ENCODE measurements at places on chromosomes 4 and X.

DNA sequence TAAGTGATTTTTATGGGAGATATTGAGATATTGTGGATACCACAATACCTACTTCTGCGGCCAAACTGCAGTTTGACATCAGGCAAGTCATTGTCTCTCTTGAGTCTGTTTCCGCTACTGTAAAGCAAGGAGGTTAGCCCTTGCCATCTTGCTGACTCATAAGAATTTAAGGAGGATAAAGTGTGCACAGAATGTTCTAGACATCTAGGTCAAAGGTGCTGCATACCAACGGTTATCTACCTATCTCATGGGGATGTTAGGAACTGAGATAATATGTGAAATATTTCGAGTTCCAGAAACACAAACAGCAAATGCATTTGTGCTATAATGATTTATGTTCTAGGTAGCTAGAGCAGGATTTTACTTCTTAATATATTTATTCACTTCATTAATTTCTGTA lies 211.5 kb upstream of the NR3C2 start:
- no peak for DNase-seq

DNA sequence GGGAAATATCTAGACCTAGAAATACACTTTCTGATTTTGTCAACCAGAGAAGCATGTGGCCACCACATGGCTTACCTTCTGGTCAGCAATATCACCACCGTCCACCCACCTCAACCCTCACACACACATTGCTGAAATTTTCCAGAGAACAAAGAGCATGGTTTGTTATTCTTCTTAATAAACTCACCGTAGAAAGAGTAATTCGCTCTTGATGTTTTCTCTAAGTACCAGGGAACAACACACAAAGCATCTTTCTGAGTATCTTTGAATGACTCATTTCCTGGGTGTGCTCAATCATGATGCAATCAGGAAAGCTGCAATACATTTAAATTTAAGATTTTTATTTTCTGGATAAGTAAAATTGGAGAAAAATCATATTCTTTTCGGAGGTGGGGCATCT lies 24.7 kb upstream of the LRAT start:
- no peak for DNase-seq

GRCh38 chrX:65926095-65927019 lies 113.5 kb downstream of the VSIG4 start:
- DNase-seq = no peak

- no peak for DNase-seq
These were observed 532 bp upstream of the SH3BP2 start for GRCh38 chr4:2792396-2792710.

- DNase-seq = no peak
These were observed 71.1 kb downstream of the BMPR1B start for GRCh38 chr4:94828882-94829281.

GRCh38 chrX:73683236-73683859 lies 120.4 kb downstream of the CHIC1 start:
- DNase-seq = no peak

DNA sequence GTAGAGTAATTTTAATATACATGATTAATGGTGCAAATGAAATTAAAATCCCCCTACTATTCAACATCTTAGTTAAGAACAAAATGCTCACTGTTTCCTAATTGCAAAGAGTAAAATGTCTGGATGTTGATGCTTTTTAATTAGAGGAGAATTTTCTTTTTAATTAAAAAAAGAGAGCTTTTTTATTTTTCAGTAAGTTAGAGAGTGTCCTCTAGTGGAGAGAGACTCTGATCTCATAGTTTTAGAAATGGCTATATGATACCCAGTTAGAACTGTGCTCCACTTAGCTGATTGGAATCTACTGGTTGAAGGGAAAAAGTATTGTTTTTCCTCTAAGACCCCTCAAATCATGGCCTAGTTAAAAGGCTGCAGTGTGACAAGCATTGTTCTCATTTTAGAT lies 312.0 kb upstream of the MAGEB2 start:
- no peak for DNase-seq

- DNase-seq = no peak
These were observed 24.6 kb downstream of the SLC7A11 start for GRCh38 chr4:138217567-138217966.

- no peak for DNase-seq
These were observed 99.8 kb downstream of the TRAPPC11 start for GRCh38 chr4:183758758-183759447.

GRCh38 chrX:40152173-40152711 lies 54.5 kb upstream of the BCOR start:
- DNase-seq = no peak

DNA sequence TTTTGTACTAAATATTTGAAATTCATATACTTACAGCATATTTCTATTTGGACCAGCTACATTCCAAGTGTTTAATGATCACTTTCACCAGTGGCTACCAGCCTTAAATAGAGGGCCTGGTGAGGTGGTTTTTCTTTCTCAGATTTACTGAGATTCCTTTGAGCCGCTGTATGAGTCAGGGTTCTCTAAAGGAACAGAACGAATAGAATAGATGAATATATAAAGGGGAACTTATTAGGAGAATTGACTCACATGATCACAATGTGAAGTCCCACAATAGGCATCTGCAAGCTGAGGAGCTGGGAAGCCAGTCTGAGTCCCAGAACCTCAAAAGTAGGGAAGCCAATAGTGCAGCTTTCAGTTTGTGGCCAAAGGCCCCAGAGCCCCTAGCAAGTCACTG lies 146.2 kb upstream of the TLL1 start:
- DNase-seq = no peak

- peak; percentile 79 for DNase-seq
These were observed at the start of gene PDE5A for GRCh38 chr4:119628281-119629141. Gene PDE5A (minus strand): TSS chr4:119628804. CDS start chr4:119628671, 133 bp downstream.

GRCh38 chr4:150387981-150388380 lies 194.0 kb upstream of the MAB21L2 start:
- DNase-seq = no peak

DNA sequence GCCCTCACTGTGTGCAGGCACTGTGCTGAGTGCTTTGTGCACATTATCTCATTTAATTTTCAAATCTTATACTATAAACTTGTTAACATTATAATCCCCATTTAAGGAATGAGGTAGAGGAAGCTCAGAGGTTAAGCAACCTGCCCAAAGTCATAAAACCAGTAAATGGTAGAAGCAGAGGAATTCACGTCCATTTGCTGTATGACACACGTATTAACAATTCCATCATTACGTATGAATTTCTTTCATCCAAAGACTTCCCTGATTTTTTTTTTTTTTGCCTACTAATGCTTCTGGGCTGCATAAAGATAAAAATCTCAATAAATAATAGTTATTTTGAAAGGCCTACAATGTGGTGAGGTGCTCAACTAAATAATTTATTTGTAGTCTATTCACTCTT lies 64.5 kb upstream of the H2AZ1 start:
- DNase-seq = no peak

DNA sequence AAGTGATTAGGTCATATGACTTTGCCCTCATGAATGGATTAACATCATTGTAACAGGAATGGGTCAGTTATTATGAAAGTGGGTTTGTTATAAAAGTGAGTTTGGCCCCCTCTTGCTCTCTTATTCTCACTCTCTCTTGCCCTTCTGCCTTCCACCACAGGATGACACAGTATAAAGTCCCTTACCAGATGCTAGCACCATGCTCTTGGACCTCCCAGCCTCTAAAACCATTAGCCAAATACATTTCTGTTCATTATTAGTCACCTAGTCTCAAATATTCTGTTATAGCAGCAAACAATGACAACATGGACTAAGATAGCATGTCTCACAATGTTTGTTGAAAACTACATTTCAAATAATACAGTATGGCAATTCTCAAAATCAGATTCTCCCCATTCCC lies 59.7 kb downstream of the RWDD4 start:
- DNase-seq = no peak

- no peak for DNase-seq
These were observed 2.2 kb downstream of the PDE6B start for GRCh38 chr4:627347-628125.

DNA sequence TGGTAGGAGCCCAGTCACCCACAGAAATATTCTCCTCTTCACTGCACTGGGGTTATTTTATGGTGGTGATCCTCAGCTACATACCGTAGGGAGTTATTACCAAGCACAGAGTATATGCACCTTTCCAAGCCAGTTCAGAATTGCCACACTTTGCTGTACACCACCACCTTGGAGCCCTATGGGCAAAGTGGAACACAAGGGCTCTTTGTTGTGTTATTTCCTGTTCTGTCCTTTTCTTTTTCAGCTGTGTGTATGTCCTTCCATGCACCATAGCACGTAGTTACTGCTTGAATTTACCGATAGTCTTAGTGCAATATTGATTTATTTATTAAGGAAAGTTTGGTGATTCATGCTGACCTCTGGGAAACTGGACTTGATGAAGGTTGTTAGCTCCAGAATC lies 8.3 kb downstream of the RNF128 start:
- no peak for DNase-seq

- DNase-seq = no peak
These were observed 210.7 kb downstream of the PPP3CA start for GRCh38 chr4:101136373-101137370.

- peak; percentile 18 for DNase-seq
These were observed 1.5 kb upstream of the DDX3X start for GRCh38 chrX:41332408-41333002.

DNA sequence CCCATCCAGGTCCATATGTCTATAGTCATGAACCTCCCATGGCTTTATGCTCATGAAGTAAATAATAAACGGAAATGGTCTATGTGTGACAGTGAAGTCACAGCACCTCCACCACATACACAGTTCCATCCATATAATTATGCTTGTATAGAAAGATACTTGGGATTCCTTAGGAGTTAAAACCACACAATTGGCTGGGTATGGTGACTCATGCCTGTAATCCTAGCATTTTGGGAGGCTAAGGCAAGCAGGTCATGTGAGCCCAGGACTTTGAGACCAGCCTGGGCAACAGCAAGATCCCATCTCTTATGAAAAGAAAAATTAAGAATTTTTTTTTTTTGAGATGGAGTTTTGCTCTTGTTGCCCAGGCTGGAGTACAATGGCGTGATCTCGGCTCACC lies 55.6 kb upstream of the RBM47 start:
- no peak for DNase-seq

- no peak for DNase-seq
These were observed 266.7 kb upstream of the MAGEB2 start for GRCh38 chrX:29948653-29949052.

GRCh38 chr4:145177511-145177905 lies 2.9 kb downstream of the OTUD4 start:
- peak; percentile 26 for DNase-seq

DNA sequence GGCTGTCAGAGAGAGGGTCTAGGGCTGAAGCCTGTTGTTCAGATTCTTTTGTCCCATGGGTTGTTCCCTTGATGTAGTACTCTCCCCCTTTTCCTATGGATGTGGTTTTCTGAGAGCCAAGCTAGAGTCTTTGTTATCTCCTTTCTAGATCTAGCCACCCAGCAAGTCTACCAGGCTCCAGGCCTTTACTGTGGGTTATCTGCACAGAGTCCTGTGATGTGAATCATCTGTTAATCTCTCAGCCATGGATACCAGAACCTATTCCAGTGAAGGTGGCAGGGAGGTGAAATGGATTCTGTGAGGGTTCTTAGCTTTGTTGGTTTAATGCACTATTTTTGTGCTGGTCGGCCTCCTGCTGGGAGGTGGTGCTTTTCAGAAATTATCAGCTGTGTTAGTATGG lies 109.5 kb downstream of the PRR32 start:
- no peak for DNase-seq

DNA sequence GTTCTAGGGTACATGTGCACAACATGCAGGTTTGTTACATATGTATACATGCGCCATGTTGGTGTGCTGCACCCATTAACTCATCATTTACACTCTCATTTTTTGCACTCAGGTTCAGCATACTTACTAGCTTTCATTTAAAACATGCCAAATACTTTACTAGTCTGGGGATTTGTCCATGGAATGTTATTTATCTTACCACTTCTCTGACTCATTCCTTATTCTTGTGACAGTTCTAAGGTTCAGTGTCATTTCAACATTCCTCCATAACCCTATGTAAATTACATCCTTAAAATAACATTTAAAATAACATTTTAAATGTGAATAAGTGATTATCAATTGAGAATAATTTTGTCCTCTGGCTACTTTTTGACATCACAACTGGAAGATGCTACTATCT lies 19.5 kb upstream of the SYTL5 start:
- DNase-seq = peak; percentile 20

DNA sequence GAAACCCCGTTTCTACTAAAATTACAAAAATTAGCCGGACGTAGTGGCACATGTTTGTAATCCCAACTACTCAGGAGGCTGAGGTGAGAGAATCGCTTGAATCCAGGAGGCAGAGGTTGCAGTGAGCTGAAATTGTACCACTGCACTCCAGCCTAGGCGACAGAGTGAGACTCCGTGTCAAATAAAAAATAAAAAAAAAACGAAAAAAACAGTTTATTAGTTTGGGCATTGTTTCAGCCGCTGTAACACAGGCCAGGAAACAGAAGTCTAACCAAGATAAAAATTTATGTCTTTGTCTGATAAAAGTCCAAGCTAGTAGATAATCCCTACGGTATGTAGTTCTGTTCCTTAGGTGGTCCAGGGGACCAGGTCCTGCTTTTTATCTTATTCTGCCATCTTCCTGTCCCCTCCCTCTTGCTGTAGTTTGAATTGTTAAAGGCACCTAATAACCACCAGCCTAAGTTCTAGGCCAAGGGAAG lies 21.4 kb downstream of the USO1 start:
- DNase-seq = no peak

DNA sequence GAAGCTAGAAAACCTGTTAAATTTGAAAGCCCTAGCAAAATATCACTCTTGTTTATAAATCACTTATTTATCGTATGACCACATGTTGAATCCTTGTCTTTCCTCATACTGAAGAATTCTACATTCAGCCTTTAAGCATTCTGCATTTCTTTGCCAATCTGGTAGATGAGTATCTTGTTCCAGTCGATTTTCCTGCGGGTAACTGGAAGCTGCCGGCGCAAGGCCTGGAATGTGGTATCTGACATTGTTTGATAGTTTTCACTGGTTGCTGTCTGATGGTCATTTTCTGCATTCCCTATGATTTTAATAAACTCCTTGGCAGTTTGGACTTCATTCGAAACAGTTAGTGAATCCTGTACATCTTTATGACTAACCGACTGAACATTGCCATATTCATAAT lies 13.7 kb upstream of the PHKA1 start:
- DNase-seq = no peak
